ENCODE measurements at places on chromosomes 3 and 15. TPM values are rescaled to one million over a fixed set of nuclear protein-coding genes. Genes with fewer than 3 reads are reported as not detected.

Gene LRRC31
- total RNA-seq, result not detected

DNA sequence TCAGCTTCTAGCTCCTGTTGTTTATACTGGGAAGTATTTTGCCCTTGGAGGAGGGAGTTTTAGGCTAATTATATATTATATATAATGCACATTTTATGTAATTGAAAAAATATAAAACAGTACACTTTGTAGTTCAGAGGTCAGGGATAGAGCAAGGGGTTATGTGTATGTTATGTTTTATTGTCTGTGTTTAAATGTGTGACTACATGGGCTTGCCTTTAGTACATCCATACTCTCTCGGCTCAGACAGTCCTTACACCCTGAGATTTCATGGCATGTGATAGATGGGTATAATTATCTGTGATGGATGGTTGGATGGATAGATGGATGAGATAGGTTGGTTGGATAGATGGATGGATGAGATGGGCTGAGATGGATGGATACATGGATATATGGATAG lies 17.4 kb upstream of the ST3GAL6 start:
- no peak for ATAC-seq

Gene ECE2
- not detected for total RNA-seq

GRCh38 chr3:122475316-122475715 lies 39.4 kb downstream of the KPNA1 start:
- ATAC-seq, result no peak

GRCh38 chr3:100825574-100825973 lies 116.3 kb downstream of the TFG start:
- no peak for ATAC-seq

Gene GOLGA6D
- total RNA-seq, result not detected

- no peak for ATAC-seq
These were observed 40.1 kb upstream of the NR2C2 start for GRCh38 chr3:14907043-14907966.

DNA sequence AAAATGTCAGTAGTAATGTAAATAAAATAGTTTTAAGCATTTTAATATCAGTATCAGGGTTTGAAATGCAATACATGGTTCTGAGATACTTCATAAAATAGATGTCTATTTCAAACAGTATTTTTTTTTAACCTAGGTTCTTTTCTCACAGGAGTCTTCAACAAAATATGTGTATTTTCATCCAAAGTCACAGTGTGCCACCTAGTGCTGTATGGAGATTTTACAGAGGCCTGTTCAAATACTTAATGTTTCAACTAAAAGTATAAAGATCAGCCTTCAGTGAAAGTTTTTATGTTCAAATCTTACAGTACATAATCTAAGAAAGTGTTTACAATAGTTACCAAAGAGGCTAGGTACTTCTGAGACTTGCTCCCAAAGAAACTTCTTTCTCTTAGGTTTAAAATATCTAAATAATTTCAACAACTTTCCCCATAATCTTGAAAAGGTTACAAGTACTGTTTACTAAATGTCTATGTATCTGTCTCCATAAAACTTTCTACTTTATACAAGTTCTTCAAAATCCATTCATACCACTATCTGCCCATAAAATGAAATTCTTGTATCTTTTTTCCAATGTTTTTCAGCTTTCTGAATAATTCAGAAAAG lies 38.3 kb downstream of the SCAPER start:
- no peak for ATAC-seq

Gene CTXN2
- total RNA-seq, result not detected

DNA sequence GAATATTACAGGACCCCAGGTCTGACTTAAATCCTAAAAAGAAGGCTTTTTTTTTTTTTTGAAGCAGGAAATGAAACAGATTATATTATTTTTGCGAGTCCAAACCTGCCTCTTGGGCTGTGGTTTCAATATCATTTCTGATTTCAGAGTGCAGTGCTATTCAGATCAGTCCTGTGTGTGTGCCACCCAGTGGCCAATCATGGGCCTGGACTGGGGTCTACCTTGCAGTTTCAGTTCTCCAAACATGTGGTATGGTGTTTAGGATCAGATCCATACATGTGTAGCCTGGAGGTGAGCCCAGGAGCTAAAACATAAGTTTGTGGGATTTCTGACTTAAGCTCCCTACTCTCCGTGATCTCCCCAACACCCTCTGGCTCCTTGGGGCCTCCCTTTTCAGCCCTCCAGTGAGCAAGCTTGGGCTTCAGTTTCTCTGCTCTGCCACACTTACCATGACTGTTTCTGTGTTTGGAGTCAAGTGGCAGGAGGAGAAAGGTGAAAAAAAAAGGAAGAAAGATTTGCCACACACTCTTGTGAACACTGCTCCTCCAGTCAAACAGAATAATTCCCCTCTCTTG lies 12.1 kb upstream of the THSD4 start:
- ATAC-seq, result peak; percentile 77

GRCh38 chr3:85632921-85633320 lies 674.1 kb downstream of the CADM2 start:
- ATAC-seq, result no peak

DNA sequence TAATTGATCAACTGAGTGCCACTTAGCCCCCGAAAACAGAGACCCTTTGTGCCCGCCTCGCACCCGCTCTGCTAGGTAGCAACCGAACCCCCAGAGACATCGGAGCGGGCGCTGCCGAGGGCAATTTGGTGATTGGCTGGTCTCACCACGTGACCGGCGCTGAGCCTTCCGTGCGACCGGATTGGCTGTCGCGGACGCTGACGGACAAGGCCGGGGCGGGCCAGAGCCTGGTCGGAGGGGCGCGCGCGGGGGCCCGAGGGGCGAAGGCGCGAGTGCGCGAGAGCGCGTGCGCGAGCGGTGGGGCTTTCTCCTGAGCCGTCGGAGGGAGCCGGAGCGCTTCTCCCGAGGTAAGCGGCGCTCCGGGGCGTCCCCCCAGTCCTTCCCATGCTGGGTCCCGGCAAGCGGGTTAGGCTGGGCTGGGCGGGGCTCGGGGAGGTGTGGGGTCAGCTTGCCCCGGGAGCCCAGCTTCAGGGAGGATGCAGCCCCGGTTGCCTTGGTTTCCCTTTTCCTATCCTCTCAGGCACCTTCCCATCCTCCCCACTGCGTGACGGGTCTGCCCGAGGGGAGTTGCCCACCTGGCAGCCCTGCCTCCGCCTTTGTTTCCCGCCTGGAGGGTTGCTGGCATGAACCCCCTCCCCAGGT lies at the start of gene TMEM108:
Gene TMEM108 (plus strand): TSS at position 303 of the 642 bp plus-strand sequence.
- ATAC-seq, result peak; percentile 38

- ATAC-seq, result no peak
These were observed 50.3 kb downstream of the SYNPR start for GRCh38 chr3:63328365-63328764.

GRCh38 chr3:97106652-97106989 lies 292.2 kb downstream of the EPHA6 start:
- no peak for ATAC-seq

- no peak for ATAC-seq
These were observed 73.1 kb downstream of the NR2E3 start for GRCh38 chr15:71883447-71883846.

GRCh38 chr3:113697500-113698090 lies 1.2 kb upstream of the USF3 start:
- ATAC-seq, result no peak

Gene PLAAT1
- total RNA-seq, result 7.4 TPM

Gene NUSAP1
- total RNA-seq, result 39.1 TPM

GRCh38 chr15:32701863-32702262 lies 15.9 kb upstream of the GREM1 start:
- ATAC-seq, result no peak

DNA sequence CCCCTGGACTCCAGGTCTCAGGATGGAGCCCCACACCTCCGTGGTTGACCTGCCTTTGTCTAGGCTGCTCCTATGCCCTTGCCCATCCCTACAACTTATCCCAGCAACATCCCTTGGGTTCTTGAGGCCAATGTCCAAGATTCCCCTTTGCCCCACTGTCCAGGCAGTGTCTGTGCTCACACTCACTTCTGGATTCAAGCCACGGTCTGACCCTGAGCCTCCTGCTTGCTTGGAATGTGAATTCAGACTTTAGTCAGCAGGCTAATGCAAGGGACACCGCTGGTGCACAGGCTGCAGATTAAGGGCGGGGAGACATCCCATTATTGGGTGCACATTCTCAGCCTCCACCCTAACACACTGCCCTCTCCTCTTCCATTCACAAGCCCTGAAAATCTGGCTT lies 154.1 kb downstream of the WNT5A start:
- no peak for ATAC-seq

All from esophagus mucosa (tissue), 1 donor.